Astrocyte (in vitro differentiated cells and primary cell): ENCODE measurements at places on chromosomes 11 and 22.

GRCh38 chr11:59106363-59107336, at the start of gene FAM111B:
FAM111B (plus strand) TSS chr11:59107237; CDS start chr11:59109626, 2,389 bp downstream.
- peak; percentile 94 for DNase-seq

DNA sequence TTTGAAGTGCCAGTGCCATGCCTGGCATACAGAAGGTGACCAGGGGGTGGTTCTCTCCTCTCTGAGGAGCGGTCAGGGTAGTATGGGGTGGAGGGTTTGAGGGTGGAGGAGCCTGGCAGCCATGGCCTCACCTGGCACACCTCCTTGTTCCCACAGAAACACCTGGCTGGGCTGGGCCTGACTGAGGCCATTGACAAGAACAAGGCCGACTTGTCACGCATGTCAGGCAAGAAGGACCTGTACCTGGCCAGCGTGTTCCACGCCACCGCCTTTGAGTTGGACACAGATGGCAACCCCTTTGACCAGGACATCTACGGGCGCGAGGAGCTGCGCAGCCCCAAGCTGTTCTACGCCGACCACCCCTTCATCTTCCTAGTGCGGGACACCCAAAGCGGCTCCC, 9.6 kb downstream of the SERPINH1 start:
- DNase-seq: no peak

DNA sequence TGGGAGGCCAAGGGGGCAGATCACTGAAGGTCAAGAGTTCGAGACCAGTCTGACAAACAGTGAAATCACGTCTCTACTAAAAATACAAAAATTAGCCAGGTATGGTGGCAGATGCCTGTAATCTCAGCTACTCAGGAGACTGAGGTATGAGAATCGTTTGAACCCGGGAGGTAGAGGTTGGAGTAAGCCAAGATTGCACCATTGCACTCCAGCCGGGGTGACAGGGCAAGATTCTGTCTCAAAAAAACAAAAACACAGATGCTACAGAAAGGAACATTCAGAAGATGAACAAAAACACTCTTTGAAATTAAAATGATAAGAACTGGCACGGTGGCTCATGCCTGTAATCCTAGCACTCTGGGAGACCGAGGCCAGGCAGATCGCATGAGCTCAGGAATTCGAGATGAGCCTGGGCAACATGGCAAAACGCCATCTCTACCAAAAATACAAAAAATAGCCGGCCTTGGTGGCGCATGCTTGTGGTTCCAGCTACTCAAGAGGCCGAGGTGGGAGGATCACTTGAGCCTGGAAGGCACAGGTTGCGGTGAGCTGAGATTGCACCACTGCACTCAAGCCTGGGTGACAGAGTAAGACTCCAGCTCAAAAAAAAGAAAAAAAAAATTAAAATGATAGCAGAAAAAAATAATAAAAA, 8.5 kb downstream of the RAB6A start:
- peak; percentile 55 for DNase-seq

DNA sequence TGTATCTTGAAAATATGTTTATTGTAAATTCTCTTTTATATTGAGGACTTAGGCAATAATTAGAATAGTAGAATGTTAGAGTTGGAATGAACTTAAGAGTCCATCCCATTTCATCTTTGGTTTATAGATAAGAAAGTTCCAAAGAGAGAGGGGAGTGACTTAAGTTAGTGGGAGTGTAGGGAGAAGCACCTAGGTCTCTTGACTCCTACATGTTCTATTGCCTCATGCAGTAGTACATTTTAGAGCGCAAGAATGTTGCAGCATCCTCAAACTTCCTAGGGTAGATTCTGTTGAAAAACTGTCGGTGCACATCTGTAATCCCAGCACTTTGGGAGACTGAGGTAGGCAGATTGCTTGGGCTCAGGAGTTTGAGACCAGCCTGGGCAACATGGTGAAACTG, 8.7 kb downstream of the RRM1 start:
- DNase-seq: no peak

DNA sequence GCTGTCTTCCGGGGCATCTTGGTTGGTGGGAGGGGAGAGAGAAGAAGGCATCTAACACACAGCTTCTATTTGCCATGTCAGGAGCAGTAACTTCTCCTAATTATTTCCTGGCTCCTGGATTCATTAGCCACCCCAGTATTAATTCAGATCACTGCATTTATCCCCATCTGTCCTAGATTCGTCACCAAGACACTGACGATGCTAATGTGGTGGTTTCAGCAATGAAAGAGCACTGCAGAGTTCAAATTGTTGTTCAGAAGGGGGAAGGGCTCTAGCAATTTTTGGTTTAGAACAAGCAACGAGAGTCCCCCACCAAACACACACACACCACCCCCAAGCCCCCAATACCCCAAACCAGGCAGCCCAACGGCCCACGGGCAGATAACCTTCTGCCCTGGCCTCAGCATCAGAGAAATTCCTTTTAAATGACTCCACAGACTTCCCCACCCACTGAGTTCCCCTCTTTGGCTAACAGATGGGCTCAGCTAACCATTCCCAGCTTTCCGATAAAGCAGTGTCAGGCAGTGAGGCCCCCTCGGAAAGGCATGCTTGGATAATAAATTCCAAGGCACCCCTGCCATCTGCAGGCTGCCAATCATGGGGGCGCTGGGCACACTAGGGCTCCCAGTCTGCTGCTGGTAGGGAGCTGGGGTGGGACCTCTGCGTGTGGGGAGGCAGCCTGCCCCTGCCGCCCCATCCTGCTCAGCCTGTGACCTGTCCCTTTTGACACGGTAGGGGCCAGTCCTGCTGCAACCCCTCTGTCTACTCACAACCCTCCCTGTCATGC, 453.5 kb downstream of the MIAT start:
- peak; percentile 95 for DNase-seq

DNA sequence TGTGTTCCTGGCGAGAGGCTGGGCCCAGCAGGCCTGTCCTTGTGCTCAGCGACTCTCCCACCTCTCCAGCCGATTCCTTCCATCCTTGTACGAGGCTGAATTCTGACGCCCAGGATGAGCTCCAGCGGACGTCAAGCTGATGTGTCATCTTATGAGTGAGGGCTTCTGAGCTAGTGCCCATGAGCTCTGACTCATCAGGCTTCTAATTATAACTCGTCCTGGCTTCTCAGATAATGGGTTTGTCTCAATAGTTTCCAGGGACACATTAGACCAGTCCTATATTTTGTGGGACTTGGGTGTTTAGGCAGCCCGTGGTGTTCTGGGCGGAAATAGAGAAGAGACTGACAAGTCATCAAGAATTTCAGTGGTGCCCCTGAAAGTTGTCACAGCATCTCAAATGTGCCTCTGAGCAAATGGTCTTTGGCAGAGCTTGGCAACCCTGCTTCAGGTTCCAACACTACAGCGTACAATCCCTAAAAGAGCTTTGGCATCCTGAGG, 108.2 kb upstream of the CD44 start:
- peak; percentile 95 for DNase-seq

DNA sequence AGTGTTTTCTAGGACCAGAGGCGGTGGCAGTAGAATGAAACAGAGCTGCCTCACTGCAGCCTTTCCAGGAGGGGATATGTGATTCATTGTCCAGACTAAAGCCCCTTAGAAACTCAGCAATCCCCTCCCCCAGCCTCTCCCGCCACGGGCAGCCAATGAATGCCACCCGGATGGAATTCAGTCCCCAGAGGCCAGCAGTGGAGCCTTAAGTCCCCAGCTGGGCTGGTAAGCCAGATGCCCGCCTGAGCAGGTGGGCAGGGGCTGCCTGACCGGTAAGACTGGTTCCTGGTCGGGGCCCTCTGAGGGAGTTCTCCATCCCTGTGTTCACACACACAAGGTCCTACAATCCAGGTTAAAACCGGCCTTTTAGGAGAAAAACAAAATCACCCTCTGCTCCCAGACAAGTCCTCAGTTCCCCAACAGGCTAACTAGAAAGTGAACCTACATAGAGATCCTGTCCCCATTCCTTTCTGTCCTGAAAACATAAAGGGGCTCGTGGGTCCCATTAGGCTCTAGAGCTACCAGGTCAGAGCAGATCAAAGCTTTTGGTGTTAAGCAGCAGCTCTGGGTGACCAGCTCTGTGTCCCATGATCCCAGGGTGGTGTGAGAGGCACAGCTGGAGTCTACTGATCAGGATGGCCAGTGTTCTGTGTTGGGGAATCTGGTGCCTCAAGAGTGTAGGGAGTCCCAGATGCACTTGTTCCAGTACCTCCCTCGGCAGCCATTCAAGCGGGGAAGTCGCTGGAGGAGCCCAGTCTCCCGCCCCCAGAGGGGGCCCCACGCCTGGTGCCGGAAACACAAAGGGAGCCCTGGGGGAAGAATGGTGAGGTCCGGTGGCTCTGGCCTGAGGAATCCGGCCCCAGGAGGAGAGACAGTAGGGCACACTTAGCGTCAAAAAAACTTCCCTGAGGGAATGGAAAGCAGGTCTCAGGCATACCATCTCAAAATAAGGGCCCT, 2.6 kb downstream of the PATZ1 start:
- DNase-seq: no peak

DNA sequence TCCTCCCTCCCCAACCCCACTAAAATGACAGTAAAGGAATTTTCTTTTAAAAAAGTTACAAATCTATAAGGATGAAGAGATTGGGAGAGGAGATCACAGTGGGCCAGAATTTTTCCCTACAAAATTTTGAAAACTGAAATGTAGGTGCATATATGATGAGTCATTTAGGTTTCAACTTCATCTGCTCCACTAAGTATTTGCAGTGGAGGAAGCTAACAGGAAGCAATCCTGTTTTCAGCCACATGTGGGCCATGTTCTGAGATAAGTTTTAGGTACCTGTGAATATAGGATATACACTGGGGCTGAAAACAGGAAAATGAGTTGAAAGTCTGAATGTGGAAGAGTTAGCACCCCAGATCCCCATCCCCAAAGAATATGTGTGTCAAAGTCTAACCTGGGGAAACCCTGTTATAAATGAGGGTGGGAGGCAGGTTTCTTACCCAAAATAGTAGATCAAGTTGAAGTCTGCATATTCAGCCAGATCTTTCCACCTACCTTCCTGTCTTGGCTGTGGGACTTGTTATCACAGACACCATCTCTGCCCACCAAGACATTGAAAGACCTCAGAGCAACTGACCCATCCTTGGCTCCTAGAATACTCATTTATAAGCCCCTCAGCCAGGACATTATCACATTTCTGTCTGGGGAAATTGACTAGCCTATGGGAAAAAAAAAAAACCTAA, 87.3 kb downstream of the PACS1 start:
- no peak for DNase-seq

DNA sequence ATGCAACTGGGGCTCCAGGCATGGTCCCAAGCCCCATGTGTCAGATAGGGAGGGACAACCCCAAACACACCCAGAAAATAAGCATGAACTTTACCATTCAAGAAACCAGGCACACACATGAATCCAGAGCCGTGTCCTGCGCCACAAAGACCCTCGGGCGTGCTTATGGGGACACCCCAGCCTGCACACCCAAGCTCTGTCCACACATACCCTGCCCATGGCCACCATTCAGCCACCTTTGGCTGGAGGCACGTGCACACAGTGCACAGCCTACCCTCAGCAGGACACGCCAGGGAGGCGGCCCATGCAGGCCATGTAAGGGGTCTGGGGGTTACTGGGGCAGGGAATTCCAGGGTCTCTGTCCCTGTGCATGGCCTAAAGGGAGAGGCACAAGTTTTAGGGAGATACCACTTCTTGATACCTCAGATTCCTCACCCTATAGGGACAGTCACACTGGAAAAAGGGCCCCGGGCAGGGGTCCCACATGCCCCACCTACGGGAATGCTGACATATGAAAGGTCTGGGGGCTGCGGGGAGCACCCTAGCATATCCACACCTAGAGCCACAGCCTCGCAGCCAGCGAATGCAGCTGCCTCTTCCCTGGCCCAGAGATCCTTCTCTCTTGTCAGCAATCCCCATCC, 20.6 kb downstream of the PACSIN2 start:
- no peak for DNase-seq

DNA sequence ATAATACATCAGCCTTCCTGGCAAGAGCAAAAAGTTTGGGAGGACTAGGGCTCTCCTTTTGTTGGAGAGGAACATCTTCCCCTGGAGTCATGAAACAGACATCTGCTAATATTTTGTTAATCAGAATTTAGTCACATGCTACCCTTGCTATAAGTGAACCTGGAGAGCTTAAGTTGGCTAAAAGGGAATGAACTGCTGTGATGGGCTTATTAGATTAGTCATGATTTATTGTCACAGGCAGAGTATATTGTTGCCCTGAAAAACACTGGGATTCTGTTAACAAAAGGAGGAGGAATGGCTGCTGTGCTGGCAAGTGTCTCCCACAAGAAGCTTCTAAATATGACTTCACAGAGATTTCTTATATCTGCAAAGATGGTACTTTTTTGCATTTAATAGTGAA, 16.0 kb downstream of the TCP11L1 start:
- DNase-seq: no peak

DNA sequence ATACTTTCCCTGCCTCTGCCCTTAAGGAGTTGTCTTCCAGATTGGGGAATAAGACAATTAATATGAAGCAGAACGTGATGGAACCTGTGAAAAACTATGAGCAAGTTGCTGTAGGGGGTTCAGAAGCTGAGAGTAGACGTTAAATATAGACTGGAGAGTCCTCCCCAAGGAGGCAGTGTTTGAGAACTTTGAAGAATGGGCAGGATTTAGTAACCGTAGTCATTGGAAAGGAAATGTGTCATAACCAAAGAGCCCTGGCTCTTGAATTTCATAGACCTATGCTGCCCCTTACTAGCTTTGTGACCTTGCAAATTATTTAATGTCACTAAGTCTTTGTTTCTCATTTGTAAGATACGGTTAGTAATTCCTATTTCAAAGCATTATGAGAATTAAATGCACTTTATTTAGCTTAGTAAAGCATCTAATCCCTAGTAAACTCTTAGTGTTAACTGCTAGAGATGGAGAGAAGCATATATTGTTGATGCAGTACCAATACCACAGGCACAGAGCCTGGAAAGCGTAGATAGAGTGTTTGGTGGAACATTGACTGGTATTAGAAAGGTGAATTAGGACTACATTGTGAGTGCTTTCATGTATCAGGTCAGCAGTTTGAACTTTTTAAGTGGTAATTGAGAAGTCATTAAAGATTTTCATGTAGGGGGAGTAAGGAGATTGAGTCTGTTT, 54.1 kb downstream of the MCAM start:
- DNase-seq: peak; percentile 34

DNA sequence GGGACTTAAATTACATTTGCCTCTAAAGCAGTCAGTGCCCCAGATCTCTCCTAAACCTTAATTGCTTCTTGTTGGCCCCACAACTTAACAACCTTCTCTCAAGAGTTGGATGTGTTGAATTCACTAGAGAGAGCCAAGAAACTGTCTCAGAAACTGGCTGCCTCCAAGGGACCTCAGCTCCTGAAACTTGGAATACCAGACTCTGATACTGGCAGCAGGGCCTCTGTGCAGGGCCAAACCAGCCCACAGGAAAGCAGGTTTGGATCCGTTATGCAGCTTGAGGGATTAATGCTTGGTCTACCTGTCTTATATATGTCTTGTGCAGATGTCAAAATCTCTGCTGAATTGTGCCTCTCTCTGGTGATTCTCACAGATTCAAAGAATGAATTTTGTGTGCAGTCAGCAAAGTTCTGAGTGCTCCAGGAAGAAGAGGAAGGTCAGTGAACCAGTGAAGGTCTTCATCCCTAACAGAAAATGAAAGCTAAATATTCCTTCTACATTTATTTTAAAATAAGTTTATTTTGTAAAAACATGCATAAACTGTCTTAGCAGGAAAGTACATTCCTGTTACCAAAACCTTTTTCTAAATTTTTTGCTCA, 70.8 kb downstream of the LIF start:
- DNase-seq: no peak
